ENCODE measurements at places on chromosomes 11 and 22.

DNA sequence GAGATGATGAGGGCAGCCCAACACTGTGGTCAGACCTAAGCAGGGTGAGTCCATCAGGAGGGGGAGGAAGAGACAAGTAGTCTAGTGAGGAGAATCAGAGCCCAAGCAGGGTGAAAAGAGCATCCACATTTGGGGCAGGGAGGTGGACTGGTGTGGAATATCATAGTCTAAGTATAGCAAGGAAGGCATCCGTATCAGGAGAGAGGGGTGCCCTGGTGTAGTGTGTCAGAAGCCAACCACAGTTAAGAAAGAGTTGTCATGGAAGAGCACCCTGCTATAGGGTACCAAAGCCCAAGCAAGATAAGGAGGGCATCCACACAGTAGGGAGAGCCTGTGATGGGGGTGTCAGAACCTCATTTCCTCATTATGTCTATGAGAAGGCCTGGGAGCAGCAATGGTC is 45.3 kb downstream of the PAK1 start:
- DNase-seq = no peak

GRCh38 chr22:20531154-20531403 is 23.7 kb downstream of the MED15 start:
- no peak for DNase-seq

DNA sequence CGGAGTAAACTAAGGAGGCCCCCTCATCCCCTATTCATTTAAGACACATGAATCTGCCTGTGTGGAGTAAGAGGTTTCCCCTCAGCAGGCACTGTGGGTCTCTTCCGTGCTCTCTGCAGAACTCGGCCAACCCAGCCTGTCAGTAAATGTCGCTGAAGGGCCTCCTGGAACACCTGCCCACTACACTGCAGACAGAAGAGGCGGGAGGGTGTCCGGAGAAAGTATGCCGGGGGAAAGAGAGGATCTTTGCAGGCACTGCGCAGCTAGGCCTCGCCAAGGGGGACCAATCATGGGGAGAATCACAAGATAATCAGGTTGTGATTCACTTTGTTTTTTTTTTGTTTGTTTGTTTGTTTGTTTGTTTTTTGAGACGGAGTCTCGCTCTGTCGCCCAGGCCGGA is 110.8 kb downstream of the MORC2 start:
- DNase-seq = no peak

DNA sequence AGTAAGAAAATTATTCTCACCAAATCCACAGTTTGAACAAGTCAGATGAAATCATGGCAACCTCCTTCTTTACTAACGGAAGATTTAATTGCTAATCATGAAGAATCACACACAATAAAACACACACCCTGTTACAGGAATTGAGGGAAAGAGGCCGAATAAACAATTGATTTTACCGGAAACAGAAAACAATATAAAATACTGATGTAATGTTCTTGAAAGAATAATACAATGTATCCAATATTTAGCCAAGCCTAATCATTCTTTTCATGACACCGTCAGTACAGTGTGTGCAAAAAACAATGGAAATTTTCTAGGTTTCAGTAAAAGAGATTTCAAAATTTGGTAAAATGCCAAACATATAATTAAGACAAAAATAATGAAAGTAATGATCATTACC is 23.4 kb downstream of the ASRGL1 start:
- DNase-seq = no peak

DNA sequence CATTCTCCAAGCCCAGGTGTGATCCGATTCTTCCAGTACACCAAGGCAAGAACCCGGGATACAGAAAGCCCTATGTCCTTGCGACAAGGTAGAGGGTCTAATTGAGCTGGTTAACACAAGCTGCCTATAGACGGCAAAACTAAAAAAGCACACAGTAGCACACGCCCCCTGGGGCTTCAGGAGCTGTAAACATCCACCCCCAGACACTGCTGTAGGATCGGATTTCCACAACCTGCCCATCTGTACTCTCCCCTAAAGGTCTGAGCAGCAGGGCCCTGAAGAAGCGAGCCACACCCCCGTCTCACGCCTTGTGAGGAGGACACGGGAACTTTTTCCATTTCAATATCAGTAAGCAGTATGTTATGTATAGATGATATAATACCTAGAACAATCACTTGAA is 624.7 kb downstream of the BUD13 start:
- no peak for DNase-seq

GRCh38 chr11:114174712-114175495 is 115.4 kb downstream of the ZBTB16 start:
- no peak for DNase-seq

DNA sequence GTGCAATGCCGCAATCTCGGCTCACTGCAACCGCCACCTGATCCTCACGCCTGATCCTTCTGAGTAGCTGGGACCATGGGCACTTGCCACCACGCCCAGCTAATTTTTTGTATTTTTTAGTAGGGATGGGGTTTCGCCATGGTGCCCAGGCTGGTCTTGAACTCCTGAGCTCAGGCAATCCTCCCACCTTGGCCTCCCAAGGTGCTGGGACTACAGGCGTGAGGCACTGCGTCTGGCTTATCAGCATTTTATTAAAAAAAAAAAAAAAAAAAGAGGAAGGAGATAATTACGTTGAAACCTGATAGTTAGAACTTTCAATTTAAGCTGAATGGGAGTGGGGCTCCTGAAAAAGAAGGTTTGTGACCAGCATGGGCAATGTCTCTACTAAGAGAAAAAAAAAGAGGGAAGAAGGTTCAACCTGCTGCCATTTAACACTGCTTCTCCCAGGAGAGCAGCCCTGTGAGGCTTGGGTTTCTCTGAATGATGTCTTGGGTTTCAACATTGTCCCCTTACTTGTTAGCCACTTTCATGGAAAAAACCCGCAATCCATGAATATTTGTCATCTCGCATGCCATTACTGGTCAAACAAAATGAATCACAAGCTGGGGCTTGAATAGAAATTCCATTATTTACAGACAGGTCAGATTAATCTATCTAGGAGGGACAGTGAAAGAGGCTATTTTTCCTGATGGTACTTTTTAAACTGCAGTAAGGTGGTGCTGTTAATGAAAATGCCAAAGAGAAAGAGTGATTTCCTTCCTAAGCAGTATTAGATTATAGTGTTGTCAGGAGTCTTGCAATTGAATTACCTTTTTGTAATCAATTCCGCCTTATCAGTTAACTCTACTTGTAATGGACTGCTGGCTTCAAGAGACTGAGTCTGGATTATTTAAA is 72.5 kb downstream of the PACS1 start:
- no peak for DNase-seq

- no peak for DNase-seq
Measured at GRCh38 chr11:129605815-129606214, 209.8 kb upstream of the TMEM45B start.
